ENCODE measurements at places on chromosomes 16 and 17. TPM values are rescaled to one million over a fixed set of nuclear protein-coding genes. Genes with fewer than 3 reads are reported as not detected.

DNA sequence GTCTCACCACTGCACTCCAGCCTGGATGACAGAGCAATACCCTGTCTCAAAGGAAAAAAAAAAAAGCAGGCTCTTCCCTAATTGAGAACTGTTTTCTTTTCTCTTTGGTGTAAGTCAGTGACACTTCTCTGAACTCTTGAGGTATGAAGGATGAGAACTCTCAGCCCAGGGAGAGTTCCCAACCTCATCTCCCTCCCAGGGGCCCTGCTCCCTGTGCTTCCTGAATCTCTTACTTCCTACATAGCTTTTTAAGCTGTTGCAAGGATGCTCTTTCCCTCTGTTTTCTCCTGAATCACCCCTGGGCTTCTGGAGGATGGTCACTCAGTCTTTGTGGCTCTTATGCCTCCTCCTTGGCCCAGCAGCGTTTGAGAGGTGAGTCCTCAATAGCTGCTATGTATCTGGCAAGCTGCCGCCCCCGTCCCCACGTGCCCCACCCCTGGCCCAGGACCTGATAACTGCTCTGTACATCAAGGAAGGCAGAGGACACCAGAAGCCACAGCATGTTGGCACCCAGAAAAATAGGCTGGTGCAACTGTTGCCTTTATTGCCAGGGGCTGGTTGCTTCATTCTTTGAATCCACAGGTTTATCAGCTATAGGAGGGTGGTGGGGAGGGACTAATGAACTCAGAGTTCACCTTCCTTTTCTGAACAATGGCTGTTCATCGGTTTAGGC lies 24.0 kb downstream of the IGF2BP1 start:
- DNase-seq: no peak

Gene GCGR
- total RNA-seq: not detected

Gene CTRB1
- total RNA-seq: not detected

DNA sequence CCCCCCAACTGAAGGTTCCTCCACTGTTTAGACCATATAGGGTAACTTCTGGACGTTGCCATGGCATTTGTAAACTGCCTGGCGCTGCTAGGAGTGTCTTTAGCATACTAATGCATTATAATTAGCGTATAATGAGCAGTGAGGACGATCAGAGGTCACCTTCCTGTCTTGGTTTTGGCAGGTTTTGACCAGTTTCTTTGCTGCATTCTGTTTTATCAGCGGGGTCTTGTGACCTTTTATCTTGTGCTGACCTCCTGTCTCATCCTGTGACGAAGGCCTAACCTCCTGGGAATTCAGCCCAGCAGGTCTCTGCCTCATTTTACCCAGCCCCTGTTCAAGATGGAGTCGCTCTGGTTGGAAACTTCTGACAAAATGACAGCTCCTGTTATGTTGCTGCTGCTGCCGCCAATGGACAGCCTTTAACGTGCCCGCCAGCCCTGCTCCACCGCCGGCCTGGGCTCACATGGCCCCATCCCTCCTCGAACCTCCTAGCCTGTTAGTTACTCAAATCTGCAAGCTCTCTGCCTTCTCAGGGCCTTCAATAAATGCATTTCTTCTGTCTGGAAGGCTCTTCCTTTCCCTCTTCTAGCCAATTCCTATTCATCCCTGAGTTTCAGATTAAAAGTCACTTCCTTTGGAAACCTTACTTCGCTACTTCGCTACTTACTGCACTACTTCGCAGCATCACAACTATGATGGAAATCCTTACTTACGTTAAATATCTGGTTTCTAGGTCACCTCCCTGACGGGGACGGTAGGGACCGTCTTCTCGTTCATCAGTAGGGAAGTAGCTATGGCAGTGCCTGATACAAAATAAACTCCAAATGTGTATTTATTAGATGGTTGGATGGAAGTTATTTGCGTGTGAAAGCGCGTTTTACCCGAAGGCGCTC lies 640 bp upstream of the NAGLU start:
- DNase-seq: no peak

DNA sequence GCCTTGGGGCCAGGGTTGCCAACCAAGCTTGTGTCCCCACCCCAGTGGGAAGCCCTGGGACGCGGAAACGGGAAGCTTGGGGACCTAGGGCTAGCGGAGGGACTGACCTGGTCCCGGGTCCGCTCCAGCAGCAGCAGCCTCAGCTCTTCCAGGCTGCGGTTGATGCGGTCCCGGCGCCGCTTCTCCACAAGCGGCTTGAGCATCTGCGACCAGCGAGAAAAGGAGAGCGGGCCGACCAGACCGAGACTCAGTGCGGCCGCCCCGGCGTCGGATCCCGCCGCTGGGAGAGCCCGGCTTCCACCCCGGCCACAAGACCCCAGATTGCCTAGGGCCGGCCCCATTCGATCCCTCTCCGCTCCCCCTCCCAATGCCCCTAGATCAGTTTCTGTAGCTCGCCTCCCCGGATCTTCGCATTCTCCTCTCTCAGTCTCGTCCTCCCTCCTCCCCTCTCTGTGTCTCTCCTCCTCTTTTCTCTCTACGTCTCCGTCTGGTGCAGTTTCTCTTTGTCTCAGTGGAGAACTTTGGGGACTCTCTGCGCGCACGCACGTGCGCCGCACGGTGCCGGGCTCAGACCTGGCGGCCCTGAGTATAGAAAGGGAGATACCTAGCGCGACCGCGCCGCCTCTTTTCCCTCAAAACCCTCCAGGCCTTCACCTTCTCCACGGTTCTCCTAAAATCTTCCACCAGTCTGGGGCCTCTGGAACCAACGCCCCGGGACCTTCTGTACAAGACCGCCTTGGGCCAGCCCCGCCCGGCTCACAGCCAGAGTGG lies 797 bp downstream of the HES7 start:
- peak; percentile 54 for DNase-seq

DNA sequence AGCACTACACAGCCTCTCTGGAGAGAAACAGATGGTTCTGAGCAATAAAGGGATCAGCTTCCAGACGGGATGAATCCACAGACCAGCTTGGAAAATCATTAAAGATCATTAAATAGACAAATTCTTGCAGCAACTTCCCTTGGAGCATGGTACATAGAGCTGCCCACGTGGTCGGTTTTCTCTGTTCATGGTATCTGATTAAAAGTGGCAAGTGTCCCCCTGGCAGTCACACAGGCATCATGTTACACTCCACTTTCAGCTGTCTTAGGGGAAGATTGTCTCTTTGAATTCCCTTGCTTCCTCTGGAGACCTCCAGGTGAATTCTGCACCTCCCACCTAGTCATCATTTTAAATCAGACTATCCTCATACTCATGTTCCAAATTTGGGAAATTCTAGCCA lies 92.2 kb upstream of the CACNG3 start:
- DNase-seq: no peak

DNA sequence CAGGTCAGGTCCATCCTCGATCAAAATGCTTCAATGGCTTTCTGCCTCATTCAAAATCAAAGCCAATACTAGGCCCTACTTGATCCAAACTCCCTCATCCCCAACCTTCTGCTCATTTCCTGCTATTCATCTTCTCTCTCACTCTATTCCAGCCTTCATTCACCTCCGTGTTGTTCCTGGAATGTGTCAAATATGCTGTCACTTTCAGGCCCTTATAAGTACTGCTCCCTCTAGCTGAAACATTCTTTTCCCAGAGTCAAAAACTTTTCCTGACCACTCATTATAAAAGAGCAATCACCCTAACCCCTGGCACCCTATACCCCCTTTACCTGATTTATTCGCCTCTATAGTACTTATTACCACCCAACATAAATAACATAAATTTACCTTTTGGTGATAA lies 303.7 kb upstream of the PMFBP1 start:
- DNase-seq: no peak

GRCh38 chr17:13429201-13429600 lies 172.5 kb downstream of the HS3ST3A1 start:
- no peak for DNase-seq

- DNase-seq: no peak
These were observed 66.7 kb downstream of the SREBF1 start for GRCh38 chr17:17769869-17770631.

Data from Right ventricle myocardium superior (tissue), 1 donor.